ENCODE measurements at places on chromosomes 11 and 22. TPM values are rescaled to one million over a fixed set of nuclear protein-coding genes. Genes with fewer than 3 reads are reported as not detected.
A peak's percentile ranks its signal among the peaks of the same experiment; 100 is the strongest.

- H3K36me3 ChIP-seq = 0 out of 2 replicates have a peak, but pooled peaks cover 5% of the 10 kb centered on the region
- H3K27ac ChIP-seq = no peak overlapping the region
- H3K4me1 ChIP-seq = peaks cover 34% of the 10 kb centered on the region
- peak overlapping the region; percentile 79 for H3K4me3 ChIP-seq
- H3K27me3 ChIP-seq = no peaks in the 10 kb centered on the region
- no peak for DNase-seq
Measured at GRCh38 chr11:90220391-90220790, 2.5 kb downstream of the CHORDC1 start.

SLC29A2 gene
- total RNA-seq = 32.0 TPM

DNA sequence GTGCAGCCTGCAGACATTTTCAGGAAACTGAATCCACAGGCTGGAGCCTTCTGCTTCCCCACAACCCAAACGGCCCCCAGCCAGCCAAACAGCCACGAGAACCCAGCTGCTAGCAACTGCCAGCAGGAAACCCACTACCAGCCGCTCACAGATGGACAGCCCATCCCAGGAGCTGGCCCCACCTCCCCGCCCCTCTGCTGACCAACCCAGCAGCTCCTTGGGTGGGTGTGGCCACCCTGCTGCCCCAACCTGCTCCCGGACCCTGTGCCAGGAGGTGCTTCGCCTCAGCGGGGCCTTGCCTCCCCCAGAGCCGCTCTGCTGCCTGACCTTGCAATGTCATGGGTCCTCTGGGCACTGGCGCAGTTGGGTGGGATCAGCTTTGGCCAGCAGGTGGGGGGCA is 8.2 kb upstream of the CCDC188 start:
- no peaks in the 10 kb centered on the region for H3K4me1 ChIP-seq
- no peak overlapping the region for H3K27ac ChIP-seq
- no peaks in the 10 kb centered on the region for H3K36me3 ChIP-seq

GRCh38 chr11:121636081-121636799 is 183.5 kb upstream of the SORL1-AS1 start:
- H3K27ac ChIP-seq = no peak overlapping the region
- H3K36me3 ChIP-seq = no peaks in the 10 kb centered on the region
- no peak overlapping the region for H3K4me3 ChIP-seq

DNA sequence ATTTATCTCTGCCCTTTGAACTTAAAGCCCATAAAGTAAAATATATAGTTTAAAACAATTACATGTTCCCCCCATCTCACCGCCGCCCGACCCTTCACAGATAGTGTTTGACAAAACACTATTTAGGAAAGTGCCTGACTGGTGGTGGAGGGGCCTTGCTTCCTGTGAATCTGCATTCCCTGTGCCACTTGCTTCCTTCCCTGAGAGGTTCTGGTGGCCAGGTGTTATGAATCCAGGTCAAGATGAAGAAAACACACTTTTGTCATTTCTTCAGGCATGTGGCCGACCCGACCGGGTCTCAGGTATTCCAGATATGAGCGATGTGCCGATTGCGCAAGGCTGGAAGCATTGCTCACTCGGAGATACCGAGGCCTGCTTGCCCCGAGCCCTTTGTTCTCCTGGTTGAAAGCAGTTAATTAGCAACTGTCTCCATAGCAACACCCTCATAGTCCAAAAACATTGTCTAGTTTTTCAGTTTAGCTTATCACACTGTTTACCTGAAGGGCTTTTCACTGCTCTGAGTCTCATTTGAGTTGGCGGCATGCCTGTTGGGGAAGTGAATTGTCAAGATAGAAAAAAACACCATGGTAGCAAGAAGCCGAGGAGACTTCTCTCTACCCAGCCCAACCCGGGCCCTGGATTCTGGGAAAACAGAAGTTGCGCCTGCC is 128.3 kb downstream of the TEAD1 start:
- H3K27me3 ChIP-seq = no peaks in the 10 kb centered on the region
- peak overlapping the region; percentile 13 for H3K4me3 ChIP-seq
- DNase-seq = peak; percentile 99
- H3K27ac ChIP-seq = peak overlapping the region; percentile 98
- peaks cover 86% of the 10 kb centered on the region for H3K4me1 ChIP-seq

GRCh38 chr22:46025225-46025972 is 48.4 kb upstream of the WNT7B start:
- H3K36me3 ChIP-seq = no peaks in the 10 kb centered on the region
- DNase-seq = peak; percentile 22
- no peak overlapping the region for H3K27ac ChIP-seq
- no peaks in the 10 kb centered on the region for H3K4me1 ChIP-seq
- H3K4me3 ChIP-seq = no peak overlapping the region

TEX12 gene
- not detected for total RNA-seq

DNA sequence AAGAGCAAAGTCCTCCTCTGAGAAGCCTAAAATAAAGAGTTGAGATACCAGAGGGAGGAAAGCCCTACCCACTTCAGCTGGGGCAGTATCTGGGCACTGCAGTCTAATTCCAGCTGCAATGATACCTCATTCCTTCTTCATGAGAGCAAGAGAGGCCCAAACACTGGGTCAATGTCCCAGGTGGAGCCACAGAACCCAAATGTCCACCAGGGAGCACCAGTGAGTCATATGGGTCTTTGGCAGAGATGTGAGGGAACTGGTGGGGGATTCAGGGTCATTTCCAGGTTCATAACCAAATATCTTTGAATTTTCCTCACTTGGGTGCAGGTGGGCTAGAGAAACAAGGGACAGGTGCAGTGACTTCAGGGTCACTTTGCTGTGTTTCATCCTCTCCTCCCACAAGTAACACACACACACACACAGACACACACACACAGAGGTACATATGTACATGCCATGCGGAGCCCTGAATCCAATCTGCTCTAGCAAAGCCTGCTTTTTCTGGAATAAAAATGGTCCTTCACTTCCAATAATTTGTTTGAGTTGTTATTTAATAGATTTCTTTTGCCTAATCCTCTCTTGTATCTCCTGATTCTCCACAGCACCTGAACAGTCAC is 585.4 kb downstream of the SOX6 start:
- H3K27ac ChIP-seq = no peak overlapping the region
- peaks cover 27% of the 10 kb centered on the region for H3K4me1 ChIP-seq
- no peak overlapping the region for H3K4me3 ChIP-seq
- no peaks in the 10 kb centered on the region for H3K27me3 ChIP-seq

DNA sequence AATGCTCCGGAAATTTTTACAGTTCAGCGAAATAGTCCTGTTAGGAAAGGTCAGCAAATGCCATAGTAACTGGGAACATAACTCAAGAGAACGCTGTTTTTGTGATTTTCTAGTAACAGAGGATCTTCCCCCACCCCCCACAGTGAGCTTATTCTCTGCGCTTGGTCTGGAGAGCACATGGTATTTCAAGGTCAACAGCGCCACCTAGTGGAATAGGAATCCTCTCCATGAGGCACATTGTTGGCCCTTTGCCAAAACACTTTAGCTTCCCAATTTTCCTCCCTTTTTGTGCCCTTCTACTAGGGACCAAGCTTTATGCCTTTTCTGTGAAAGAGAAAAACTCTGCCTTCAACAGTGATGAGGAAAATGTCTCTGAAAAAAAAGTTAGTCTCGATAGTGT is 13.2 kb upstream of the OR4C12 start:
- no peaks in the 10 kb centered on the region for H3K36me3 ChIP-seq
- H3K4me1 ChIP-seq = no peaks in the 10 kb centered on the region
- H3K27ac ChIP-seq = no peak overlapping the region
- H3K4me3 ChIP-seq = no peak overlapping the region
- H3K27me3 ChIP-seq = no peaks in the 10 kb centered on the region
- peak; percentile 50 for DNase-seq

DNA sequence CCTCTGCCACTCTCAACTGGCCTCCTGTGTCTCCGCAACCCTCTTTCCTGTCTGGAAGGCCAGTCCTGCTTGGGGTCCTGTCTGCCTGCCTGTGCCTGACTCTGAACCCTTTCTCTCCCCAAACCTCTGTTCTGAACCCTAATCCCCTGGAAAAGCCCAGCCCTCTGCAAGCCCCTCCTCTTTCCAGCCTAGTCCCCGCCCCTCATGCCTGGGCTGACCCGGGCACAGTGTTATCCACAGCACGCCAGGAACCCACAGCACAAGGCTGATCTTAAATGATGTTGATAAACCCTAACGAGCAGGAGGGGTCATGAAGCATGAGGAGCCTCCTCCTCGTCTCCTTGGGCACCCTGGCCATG is at the start of gene IFITM10:
IFITM10 (minus strand) TSS at position 115 of the 359 bp plus-strand sequence. CDS start 153 bp downstream, outside the sequence.
- peak within 1 kb of the TSS; percentile 21 for H3K27ac ChIP-seq
- H3K36me3 ChIP-seq = peaks cover 1% of the 10 kb centered on the region
- no peak within 1 kb of the TSS for H3K4me3 ChIP-seq
- DNase-seq = no peak
- H3K27me3 ChIP-seq = no peaks in the 10 kb centered on the region
- H3K4me1 ChIP-seq = 0 out of 2 replicates have a peak, but pooled peaks cover 6% of the 10 kb centered on the region

GRCh38 chr11:2566223-2567025 is 121.6 kb downstream of the KCNQ1 start:
- no peaks in the 10 kb centered on the region for H3K36me3 ChIP-seq
- H3K27ac ChIP-seq = peak overlapping the region; percentile 71
- DNase-seq = peak; percentile 33
- H3K4me1 ChIP-seq = peaks cover 57% of the 10 kb centered on the region
- no peak overlapping the region for H3K4me3 ChIP-seq
- no peaks in the 10 kb centered on the region for H3K27me3 ChIP-seq

ACR gene
- not detected for total RNA-seq

- no peak for DNase-seq
- H3K4me3 ChIP-seq = no peak overlapping the region
- no peaks in the 10 kb centered on the region for H3K36me3 ChIP-seq
- H3K4me1 ChIP-seq = peaks cover 31% of the 10 kb centered on the region
- H3K27me3 ChIP-seq = no peaks in the 10 kb centered on the region
Measured at GRCh38 chr11:86696004-86696403, 23.6 kb upstream of the ME3 start.

DNA sequence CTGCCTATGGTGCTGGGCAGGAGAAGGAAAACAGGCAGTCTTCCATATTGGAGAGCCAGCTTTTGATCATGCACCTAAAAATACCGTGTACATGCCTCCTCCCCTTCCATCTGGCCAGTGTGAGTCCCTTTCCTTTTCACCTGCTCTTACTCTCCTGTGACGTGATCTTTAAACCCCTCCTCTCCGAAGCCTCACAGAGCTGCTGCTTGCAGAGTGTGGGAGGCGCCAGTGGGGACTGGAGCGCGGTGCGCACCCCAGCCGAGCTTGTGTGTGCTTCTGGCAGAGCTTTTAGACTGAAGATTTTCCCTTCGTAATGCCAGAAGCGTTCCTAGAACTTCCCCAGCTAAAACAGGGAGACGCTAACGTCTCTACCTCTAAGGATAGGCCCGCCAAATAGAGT is 29.8 kb downstream of the MUC6 start:
- no peaks in the 10 kb centered on the region for H3K27me3 ChIP-seq
- H3K4me1 ChIP-seq = no peaks in the 10 kb centered on the region

GRCh38 chr11:123674297-123674696 is 19.9 kb upstream of the SCN3B start:
- peaks cover 2% of the 10 kb centered on the region for H3K27me3 ChIP-seq
- no peak for DNase-seq
- H3K4me3 ChIP-seq = no peak overlapping the region
- no peak overlapping the region for H3K27ac ChIP-seq
- no peaks in the 10 kb centered on the region for H3K36me3 ChIP-seq
- H3K4me1 ChIP-seq = no peaks in the 10 kb centered on the region

DNA sequence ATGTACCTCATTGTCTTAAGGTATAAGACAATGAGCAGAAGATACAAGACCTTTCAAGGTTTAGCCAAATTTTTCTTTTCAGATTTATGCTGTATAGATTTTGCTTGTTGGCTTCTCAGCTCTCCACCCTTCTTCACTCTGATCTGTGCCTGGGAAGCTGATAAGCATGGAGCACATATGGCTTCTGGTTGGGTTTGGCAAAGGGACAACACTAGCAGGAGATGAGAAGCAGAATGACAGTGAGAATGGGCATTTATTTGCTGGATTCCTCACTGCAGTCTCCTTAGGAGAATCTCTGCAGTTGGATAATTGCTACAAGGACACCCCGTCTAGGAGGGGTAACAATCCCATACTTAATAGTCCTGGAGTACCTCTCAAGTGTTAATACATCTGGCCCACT is 474.8 kb upstream of the CCDC90B start:
- H3K27ac ChIP-seq = no peak overlapping the region
- H3K4me1 ChIP-seq = no peaks in the 10 kb centered on the region
- DNase-seq = no peak

DNA sequence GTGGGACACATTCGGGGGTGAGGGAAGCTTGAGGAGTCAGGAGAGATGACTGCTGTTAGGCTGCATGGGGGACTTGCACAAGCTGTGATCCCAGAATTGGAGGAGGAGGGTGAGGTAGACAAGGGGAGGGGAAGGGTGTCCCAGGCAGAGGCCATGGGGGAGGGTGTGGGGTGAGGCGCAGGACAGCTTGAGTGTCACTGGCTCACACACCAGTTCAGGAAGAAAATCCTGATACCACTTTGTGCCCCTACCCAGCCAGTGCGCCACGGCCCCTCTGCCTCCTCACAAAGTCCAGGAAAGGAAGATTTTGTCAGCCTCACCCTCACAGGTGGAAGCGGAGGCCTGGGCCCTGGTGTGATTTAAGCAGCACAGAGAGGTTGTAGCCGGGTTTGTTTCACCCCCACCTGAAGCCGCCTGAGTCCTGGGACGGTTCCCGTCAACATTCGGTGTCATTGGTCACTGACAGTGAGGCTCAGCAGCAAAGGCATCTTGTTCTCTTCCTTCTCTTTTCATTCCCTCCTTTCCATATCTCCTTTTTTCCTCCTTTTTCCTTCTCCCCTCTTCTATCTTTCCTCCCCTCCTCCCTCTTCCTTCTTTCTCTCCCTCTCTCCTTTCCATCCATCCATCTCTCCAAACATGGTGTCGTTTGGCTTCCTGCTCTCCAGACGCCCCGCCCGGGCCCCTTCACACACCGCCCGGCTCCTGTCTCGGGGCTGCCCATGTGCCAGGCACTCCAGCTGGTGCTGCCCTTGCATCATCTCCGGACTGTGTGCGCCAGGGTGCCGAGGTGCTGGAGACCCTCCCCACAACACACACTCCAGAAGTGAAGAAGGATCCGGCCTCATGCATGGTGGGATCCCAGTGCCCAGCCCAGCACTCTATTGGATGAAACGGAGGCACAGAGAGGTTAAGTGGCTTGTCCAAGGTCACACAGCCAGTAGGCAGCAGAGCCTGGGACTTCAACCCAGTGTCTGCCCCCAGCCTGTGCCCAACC is 89.3 kb downstream of the MPPED1 start:
- no peaks in the 10 kb centered on the region for H3K4me1 ChIP-seq
- H3K4me3 ChIP-seq = no peak overlapping the region
- no peak for DNase-seq
- no peak overlapping the region for H3K27ac ChIP-seq
- H3K36me3 ChIP-seq = no peaks in the 10 kb centered on the region
- no peaks in the 10 kb centered on the region for H3K27me3 ChIP-seq

MEI1 gene
- total RNA-seq = not detected

MISFA gene
- 8.8 TPM for total RNA-seq

Data from Caco-2 (cell line).